GM03348 (cell line): ENCODE measurements at places on chromosomes 5 and 9.
A peak's percentile ranks its signal among the peaks of the same experiment; 100 is the strongest.

DNA sequence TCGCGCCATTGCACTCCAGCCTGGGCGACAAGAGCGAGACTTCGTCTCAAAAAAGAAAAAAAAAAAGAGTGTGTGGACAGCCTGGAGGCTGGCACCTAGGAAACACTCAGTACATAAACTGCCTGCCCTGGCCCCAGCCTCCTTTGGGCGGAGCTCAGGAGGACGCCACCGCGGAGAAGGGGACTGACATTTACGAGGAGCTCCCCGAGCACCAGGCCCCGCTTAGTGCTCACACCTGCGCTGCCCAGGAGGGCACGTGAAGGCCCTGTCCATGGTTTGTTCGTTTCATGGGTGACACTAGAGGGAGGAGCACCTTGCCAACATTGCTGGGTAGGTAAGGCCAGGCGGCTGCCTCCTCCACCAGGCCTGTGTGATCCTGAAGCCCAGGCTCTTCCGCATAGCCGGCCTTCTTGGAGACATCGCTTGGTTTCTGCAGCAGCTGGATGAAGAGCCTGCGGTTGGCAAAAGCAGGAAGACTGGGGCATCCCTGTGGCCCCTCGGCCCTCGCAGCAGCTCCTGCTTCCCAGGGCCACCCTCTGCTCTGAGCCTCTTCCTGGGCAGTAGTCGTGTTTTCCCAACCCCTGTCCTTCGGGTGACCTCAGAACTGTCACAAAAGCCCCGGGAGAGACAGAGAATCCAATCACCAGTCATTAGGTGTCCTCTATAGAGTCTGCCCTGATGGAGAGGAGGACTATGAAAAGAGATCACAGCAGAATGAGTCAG, 26.2 kb upstream of the LAMC3 start:
- DNase-seq: no peak

DNA sequence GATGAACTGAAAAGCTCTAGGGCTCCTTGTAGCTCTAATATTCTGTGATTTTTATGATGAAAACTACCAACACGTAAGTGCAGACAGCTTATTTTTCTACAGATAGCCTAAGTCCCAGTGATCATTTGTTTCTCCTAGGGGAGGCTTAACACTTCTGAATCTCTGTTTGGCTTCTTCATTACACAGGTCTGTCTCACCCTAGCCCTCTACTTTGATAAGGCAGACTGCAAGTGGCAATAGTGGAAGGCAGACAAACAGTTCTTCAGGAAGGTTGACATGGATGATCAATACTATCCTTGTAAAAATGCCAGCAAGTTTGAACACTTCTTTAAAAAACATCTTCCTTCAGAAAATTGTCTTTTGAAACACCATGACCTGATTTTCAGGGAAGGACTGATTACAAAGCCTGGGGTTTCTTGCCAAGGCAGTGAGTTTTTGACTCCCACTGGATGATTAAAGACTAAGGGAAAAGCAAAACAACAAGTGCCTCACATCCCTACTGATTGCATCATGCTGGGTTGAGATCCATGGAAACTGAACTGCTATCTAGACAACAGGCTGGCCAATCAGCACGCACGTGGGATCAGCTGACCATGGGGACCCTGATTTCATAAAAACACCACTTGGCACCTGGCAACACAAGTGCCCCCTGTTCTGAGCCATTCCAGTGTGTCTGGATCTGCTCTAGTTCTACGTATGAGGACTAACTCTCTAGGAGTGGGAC, 212.2 kb downstream of the SMARCA2 start:
- peak; percentile 76 for DNase-seq

DNA sequence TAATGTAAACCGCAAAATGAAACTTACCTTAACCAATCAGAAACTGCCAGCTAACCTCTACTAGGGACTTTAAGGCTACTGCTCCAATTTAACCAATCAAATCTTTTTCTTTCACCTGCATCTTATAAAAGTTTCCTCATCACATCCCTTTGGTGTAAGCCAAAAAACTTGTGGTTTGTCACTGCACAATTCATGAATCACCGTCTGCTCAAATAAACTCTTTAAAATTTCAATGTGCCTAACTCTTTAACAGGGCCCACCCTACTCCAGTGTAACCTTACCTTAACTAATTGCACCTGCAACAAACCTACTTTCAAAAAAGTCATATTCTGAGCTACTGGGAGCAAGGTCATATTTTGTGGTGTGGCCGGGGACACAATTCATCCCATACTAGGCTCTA, 172.2 kb upstream of the GRAMD2B start:
- DNase-seq: no peak

GRCh38 chr9:92612816-92613215, 57.1 kb downstream of the IPPK start:
- DNase-seq: no peak

GRCh38 chr9:122939601-122940000, 1.2 kb upstream of the RABGAP1 start:
- DNase-seq: no peak

- DNase-seq: peak; percentile 73
These were observed 43.9 kb upstream of the ORM1 start for GRCh38 chr9:114278881-114279570.
